ENCODE measurements at places on chromosomes 16 and 17. TPM values are rescaled to one million over a fixed set of nuclear protein-coding genes. Genes with fewer than 3 reads are reported as not detected.

The RAB40C gene
- 125 TPM for total RNA-seq

The DPEP3 gene
- 0.26 TPM for total RNA-seq

The DNAH17 gene
- 5.9 TPM for total RNA-seq

- no peak for DNase-seq
Observed at GRCh38 chr16:55184052-55184451, 140.0 kb upstream of the IRX6 start.

The MIEF2 gene
- 37.0 TPM for total RNA-seq

The RRAD gene
- total RNA-seq, result 26.8 TPM

Data from lower leg skin (tissue), 4 donors.